ENCODE measurements at places on chromosomes 13 and 19.

DNA sequence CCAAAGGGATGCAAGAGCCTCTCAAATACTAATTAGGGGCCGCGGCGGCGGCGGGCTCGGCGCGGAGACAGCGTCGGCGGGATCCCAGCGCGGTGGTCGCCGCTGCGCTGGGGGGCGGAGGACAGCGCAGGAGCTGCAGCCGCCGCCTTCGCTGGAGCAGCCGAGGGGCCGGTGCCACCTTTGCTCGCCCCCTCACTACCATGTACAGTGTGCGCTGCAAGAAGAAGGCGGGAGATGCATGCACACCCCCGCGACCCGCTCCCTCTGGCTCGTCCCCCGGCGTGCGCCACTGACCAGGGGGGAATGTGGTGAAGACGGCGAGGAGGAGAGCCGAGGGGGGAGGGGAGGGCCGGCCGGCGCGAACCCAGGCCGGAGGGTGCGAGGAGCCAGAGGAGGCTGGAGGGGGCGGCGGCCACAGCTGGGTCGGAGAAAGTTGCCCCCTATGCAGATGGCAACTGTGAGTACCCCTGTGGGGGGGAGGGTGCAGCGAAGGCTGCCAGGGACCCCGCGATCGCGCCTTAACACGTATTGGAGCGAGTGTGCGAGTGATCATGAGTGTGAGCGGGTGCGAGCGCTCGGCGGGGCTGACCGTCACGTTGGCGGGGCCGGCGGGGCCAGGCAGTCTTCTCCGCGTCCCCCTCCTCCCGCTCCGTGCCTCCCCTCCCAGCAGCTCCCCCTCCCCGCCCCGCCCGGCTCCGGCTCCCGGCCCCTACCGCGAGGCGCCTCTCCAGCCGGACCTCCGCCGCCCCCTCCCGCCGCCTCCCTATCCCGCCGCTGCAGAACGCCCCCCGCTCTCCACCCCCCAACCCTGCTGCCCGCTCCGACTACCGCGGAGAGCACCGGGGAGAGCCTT, 808 bp downstream of the SLITRK5 start:
- no peak for DNase-seq

- no peak for DNase-seq
Observed at GRCh38 chr13:98460516-98460915, 116.4 kb downstream of the STK24 start.

- DNase-seq, result no peak
Observed at GRCh38 chr19:46197314-46198070, 32.0 kb upstream of the IGFL1 start.

DNA sequence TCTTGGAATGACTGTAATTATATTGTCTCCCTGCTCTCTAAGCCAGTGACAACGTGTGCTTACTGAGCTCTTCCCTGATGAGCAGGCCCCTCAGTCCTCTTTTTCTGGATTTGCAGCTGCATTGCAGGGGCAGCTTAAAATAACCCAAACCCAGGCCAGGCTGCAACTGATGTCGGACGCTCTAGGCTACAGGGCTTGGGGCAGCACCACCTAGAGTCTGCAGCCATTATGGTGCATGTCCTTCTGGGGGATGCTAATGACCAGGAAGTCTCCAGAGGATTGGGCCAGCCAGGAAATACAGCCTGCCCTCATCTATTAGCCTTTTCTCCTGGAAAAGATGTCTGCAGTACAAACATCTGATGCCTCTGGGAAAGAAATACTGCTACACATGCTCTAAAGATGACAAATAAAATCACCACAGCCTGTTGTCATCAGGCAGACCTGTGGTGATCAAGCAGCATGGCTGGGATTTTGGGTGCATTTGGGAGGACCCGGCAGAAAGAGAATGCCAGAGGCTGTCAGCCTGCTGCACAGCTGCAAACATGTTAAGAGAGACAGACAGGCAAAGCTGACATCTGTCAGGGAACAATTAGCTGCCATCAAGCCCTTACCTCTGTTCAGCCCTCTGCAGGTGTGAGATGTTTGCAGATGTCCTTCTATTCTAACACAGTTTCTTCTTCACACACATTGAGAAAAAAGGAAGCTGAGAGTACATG, 51.8 kb downstream of the CCDC70 start:
- peak; percentile 3 for DNase-seq

GRCh38 chr13:94710881-94711560, 1.3 kb downstream of the SOX21 start:
- DNase-seq, result no peak
